ENCODE measurements at places on chromosomes 5 and 9. TPM values are rescaled to one million over a fixed set of nuclear protein-coding genes. Genes with fewer than 3 reads are reported as not detected.

GRCh38 chr9:14064940-14065339 is 249.0 kb downstream of the NFIB start:
- DNase-seq: no peak

DNA sequence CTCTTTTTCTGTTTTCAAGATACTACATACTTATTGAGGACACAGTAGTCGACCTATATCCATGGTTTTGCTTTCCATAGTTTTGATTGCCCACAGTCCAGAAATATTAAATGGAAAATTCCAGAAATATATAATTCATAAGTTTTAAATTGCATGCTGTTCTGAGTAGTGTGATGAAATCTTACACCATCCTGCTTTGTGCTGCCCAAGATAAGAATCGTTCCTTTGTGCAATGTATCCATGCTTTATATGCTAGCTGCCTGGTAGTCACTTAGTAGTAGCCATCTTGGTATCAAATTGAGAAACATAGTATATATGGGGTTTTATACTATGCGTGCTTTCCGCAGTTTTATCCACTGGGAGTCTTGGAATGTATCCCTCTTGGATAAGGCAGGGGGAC is 59.0 kb downstream of the CWC27 start:
- DNase-seq: no peak

GRCh38 chr5:129906177-129906887 is 2.1 kb downstream of the CHSY3 start:
- DNase-seq: no peak

- no peak for DNase-seq
Measured at GRCh38 chr9:130973686-130974281, 34.7 kb upstream of the FIBCD1 start.

DNA sequence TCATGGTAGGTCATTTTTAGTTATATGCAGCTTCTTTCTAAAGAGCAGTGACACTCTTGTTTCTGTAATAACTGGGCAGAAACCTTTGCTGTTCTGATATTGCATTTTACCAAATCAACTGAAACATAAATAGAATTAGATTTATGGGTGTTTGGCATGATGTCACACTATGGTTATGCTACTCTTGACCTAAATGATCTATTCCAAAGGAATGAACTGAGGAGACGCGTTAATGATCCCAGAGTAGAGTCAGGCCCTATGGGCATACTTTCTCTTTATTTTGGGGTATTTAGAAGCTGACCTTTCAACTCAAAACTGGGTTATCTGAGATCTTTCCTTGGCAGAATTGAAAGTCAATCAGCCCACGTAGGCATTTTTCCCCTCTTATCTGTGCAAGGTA is 146.8 kb upstream of the ADAMTSL1 start:
- no peak for DNase-seq

- DNase-seq: no peak
Measured at GRCh38 chr9:14043483-14043882, 270.5 kb downstream of the NFIB start.

ST8SIA4 gene
- total RNA-seq: 0.35 TPM

Data from A673 (cell line).